ENCODE measurements at places on chromosomes 12 and 14. TPM values are rescaled to one million over a fixed set of nuclear protein-coding genes. Genes with fewer than 3 reads are reported as not detected.

HOXC5 gene
- 1.3 TPM for total RNA-seq

KRT80 gene
- 36.8 TPM for total RNA-seq

PZP gene
- not detected for total RNA-seq

MANSC1 gene
- total RNA-seq: 5.3 TPM

HNRNPA1 gene
- 1,585 TPM for total RNA-seq

CIROP gene
- total RNA-seq: not detected

SERPINA9 gene
- total RNA-seq: not detected

OR10AD1 gene
- total RNA-seq: not detected

OR6C70 gene
- not detected for total RNA-seq

MANSC4 gene
- total RNA-seq: not detected

MAP3K12 gene
- 15.0 TPM for total RNA-seq

RD3L gene
- not detected for total RNA-seq

OAS3 gene
- 20.3 TPM for total RNA-seq

TMEM229B gene
- 0.23 TPM for total RNA-seq

SUOX gene
- 7.5 TPM for total RNA-seq

GLIPR1L1 gene
- total RNA-seq: not detected

PLCZ1 gene
- total RNA-seq: not detected

TMCC3 gene
- total RNA-seq: 1.1 TPM

ACRBP gene
- 0.24 TPM for total RNA-seq

KRT6C gene
- total RNA-seq: not detected

Measured in A549 treated with GW870086 at 1 μM for 4 hours (cell line).